ENCODE measurements at places on chromosomes 3 and 15. TPM values are rescaled to one million over a fixed set of nuclear protein-coding genes. Genes with fewer than 3 reads are reported as not detected.

DNA sequence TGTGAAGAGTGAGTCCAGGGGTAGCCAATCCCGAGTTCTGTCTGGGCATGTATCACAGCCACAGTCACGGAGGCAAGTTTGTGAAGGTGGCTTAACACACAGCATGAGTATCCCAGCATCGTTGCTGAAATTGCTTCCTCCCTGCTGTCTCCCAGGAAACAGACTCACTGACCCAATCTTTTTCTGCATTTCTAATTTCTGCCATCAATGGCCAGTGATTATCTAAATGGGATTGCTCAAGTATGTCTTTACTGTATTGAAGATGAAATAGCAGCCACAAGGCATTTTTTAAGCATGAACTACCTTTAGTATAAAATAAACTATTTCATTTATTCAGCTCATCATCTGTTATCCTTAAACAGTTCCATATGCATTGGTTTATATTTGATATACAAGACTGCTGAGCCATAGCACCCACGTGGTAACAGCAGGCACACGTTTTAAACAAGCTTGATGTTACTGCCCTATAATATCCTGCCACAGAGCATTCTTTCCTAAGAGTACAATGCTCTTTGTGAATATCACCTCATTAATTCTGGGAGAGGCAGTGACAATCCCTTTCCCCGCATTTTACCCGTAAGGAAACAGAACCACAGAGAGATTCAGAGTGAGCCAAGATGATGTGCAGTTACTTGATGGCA lies 276.6 kb upstream of the THBS1 start:
- H3K36me3 ChIP-seq, result no peaks in the 10 kb centered on the region
- peak; percentile 38 for DNase-seq
- peaks cover 9% of the 10 kb centered on the region for H3K4me1 ChIP-seq
- peak overlapping the region; percentile 78 for H3K27ac ChIP-seq
- no peak overlapping the region for H3K4me3 ChIP-seq
- H3K27me3 ChIP-seq, result no peaks in the 10 kb centered on the region

DNA sequence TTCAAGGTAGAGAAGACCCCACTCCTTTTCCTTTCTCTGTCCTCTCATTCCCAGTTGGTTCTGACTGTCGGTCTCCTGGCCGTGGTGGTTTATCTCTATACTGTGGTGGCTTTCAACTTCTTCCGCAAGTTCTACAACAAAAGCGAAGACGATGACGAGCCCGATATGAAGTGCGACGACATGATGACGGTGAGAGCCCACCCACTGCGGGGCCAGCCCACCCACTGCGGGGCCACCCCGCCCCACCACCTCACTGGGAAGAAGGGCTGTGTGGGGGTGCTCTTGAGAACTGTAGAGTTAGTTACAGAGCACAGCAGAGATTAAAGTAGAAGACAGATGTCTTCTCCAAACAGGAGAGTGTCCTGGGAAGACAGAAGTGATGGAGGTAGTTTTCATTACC lies 110.6 kb upstream of the CHRM5 start:
- no peak overlapping the region for H3K4me3 ChIP-seq
- H3K27me3 ChIP-seq, result no peaks in the 10 kb centered on the region
- H3K36me3 ChIP-seq, result no peaks in the 10 kb centered on the region
- H3K4me1 ChIP-seq, result peaks cover 7% of the 10 kb centered on the region

- no peak overlapping the region for H3K27ac ChIP-seq
- H3K27me3 ChIP-seq, result peaks cover 9% of the 10 kb centered on the region
- no peak overlapping the region for H3K4me3 ChIP-seq
- H3K36me3 ChIP-seq, result no peaks in the 10 kb centered on the region
- DNase-seq, result no peak
These were observed 238.3 kb upstream of the FEZF2 start for GRCh38 chr3:62611541-62612240.

DNA sequence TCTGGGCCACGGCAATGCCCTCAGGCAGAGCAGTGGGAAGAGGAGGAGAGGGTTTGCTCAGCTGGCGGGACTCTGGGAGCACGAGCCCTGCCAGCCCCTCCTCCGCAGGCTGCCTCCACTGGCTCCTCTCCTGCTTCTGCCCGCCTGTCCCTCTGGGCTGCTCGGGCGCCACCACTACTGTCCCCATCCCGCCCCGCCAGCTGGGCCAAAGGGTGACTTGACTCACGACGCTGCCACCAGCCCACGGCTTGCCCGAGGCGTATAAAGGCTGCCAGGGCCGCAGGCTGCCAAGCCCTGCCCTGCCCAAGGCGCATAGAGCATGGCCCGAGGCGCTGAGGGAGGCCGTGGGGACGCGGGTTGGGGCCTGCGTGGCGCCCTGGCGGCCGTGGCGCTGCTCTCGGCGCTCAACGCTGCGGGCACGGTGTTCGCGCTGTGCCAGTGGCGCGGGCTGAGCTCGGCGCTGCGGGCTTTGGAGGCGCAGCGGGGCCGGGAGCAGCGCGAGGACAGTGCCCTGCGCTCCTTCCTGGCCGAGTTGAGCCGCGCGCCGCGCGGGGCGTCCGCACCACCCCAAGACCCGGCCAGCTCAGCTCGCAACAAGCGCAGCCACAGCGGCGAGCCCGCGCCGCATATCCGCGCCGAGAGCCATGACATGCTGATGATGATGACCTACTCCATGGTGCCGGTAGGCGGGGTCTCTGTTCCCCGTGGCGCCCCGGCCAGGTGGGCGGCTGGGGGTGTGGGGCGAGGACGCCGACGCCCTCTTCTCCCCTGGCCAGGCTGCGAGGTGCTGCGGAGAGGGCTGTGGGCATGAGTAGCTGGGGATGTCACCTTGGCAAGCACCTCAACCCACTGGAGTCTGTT lies at the start of gene GLDN:
GLDN (plus strand) TSS at position 290 of the 861 bp plus-strand sequence; CDS start at position 320, 30 bp downstream.
- H3K4me3 ChIP-seq, result peak within 1 kb of the TSS; percentile 21
- no peak within 1 kb of the TSS for H3K27ac ChIP-seq
- DNase-seq, result peak; percentile 42
- H3K27me3 ChIP-seq, result peaks cover 37% of the 10 kb centered on the region
- no peaks in the 10 kb centered on the region for H3K36me3 ChIP-seq
- peaks cover 11% of the 10 kb centered on the region for H3K4me1 ChIP-seq

- no peaks in the 10 kb centered on the region for H3K36me3 ChIP-seq
- no peak for DNase-seq
- H3K27me3 ChIP-seq, result no peaks in the 10 kb centered on the region
- no peak overlapping the region for H3K4me3 ChIP-seq
- no peak overlapping the region for H3K27ac ChIP-seq
- H3K4me1 ChIP-seq, result peaks cover 32% of the 10 kb centered on the region
These were observed 21.9 kb downstream of the AKAP13 start for GRCh38 chr15:85402195-85402881.

GRCh38 chr15:65930134-65930533 lies 60.8 kb downstream of the RAB11A start:
- no peaks in the 10 kb centered on the region for H3K27me3 ChIP-seq
- H3K4me1 ChIP-seq, result no peaks in the 10 kb centered on the region
- no peak for DNase-seq
- H3K36me3 ChIP-seq, result no peaks in the 10 kb centered on the region

GRCh38 chr3:181210275-181210674 lies 220.7 kb upstream of the DNAJC19 start:
- no peaks in the 10 kb centered on the region for H3K4me1 ChIP-seq
- H3K4me3 ChIP-seq, result no peak overlapping the region
- no peaks in the 10 kb centered on the region for H3K36me3 ChIP-seq
- H3K27ac ChIP-seq, result no peak overlapping the region
- H3K27me3 ChIP-seq, result peaks cover 12% of the 10 kb centered on the region
- DNase-seq, result peak; percentile 35

The PRR20G gene
- not detected for total RNA-seq

All from hepatocyte (in vitro differentiated cells).